Renal pelvis (tissue), 12 donors: ENCODE measurements at places on chromosomes 3 and 15. TPM values are rescaled to one million over a fixed set of nuclear protein-coding genes. Genes with fewer than 3 reads are reported as not detected.

PRSS50 gene
- 5.1 TPM for polyA plus RNA-seq

GOLGA6B gene
- not detected for polyA plus RNA-seq

SLC28A2 gene
- 0.46 TPM for polyA plus RNA-seq

SNTN gene
- not detected for polyA plus RNA-seq

PLSCR5 gene
- not detected for polyA plus RNA-seq

C2CD4A gene
- 0.30 TPM for polyA plus RNA-seq

VEPH1 gene
- polyA plus RNA-seq, result 58.5 TPM

DET1 gene
- polyA plus RNA-seq, result 17.8 TPM

- DNase-seq, result no peak
Measured at GRCh38 chr3:192229866-192230265, 497.5 kb downstream of the FGF12 start.

GRCh38 chr3:4523710-4524698 is 30.9 kb downstream of the ITPR1 start:
- DNase-seq, result no peak

DNA sequence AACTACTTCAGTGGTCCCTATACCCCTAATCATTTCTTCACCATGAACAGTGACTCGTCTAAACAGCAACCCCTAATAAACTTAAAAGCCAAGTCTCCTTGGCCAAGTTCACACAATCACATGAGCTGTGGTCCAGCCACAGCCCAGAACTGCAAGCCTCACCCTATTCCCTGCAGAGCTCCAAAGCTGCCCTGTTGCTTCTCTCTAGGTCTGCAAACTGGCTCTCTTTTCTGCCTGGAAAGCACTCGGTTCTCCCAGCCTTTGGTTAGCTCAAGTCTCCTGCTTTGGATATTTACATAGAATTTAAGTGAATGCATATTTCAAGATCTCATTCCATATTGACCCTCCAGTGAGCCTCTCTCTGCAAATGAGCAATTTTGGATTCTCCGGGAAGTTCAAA is 107.0 kb downstream of the TOP2B start:
- DNase-seq, result no peak

DNA sequence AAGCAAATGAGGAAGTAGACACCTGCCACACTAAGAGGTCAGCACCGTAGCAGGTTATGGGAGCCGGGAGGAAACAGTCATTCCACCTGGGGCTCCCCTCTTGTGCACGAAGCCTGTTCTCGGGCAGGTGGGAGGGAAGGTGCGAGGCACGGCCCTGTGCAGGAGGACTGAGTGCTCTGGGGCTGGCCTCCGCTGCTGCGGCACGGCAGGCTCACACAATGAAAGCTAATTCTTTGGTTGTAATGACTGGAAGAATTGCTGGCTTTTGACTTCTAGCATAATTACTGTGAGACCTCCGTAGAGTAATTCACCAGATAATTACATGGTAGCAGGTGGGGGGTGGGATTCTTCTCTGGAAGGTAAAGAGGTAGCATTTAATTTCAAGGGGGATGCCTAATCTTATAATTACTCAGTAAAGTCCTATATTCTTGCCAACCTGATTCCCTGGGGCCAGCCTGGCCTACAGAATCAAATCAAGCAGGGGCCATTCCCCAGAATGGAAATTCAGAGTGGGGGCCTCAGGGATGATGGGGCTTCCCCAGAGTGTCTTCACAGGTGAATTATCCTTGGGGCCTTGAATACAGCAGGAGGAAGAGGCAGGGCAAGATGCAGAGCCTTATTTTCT is 129.1 kb downstream of the TPRA1 start:
- DNase-seq, result no peak

GRCh38 chr3:185024406-185024805 is 128.5 kb downstream of the C3orf70 start:
- no peak for DNase-seq

- DNase-seq, result no peak
Measured at GRCh38 chr15:34749691-34750090, 5.1 kb downstream of the GJD2 start.

- DNase-seq, result no peak
Measured at GRCh38 chr3:134328147-134328591, 46.1 kb downstream of the AMOTL2 start.

GRCh38 chr3:62277986-62278385 is 95.4 kb downstream of the FEZF2 start:
- DNase-seq, result no peak

DNA sequence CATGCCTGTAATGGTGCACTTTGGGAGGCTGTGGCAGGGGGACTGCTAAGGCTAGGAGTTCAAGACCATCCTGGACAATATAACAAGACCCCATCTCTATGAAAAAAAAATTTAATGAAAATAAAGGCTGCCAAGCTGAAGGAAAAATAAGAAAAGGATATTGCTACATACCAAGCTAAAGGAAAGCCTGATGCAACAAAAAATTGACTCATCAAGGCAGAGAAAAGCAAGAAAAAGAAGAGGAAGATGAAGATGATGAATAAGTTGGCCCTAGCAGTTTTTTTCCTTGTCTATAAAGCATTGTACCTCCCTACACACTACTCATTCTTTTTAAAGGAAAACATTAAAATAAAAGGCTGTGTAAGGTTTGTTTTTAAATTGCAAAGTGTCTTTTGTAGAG is 441.9 kb upstream of the MDFIC2 start:
- no peak for DNase-seq

DNA sequence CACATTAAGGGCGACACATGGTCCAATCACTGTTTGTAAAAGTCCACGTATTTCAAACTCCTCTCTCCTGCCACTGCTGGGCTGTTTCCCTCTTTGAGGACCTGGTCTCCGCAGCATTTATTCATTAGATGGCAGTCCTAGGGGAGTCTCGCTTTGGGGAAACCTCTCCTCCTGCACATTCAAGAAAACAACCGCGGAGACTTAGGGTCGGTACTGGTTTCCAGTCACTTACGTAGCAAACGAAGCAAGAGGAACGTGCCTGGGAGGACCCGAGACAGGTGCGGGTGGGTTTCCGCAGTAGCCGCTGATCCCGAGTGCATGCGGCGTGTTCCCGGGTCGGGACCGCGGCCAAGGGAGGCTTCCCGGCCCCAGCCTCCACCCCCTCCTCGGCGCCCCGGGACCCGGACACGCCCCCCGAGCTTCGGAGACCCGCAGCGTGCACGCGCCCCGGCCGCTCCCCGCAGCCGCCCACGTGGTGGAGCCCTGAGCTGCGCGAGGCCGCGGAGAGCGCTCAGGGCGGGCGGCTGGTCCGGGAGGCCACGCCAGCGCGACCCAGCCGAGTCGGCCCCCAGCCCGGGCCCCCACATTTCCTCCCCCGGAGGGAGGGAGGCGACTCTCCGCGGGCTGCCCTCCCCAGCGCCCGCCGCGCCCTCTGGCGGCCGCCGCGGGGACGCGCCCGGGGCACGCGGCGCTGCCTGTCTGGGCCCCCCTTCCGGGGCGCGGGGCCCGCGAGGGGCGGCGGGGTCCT is 1.1 kb upstream of the IGF1R start:
- DNase-seq, result peak; percentile 76

GRCh38 chr15:86193716-86194380 is 114.2 kb downstream of the AGBL1 start:
- DNase-seq, result no peak

DNA sequence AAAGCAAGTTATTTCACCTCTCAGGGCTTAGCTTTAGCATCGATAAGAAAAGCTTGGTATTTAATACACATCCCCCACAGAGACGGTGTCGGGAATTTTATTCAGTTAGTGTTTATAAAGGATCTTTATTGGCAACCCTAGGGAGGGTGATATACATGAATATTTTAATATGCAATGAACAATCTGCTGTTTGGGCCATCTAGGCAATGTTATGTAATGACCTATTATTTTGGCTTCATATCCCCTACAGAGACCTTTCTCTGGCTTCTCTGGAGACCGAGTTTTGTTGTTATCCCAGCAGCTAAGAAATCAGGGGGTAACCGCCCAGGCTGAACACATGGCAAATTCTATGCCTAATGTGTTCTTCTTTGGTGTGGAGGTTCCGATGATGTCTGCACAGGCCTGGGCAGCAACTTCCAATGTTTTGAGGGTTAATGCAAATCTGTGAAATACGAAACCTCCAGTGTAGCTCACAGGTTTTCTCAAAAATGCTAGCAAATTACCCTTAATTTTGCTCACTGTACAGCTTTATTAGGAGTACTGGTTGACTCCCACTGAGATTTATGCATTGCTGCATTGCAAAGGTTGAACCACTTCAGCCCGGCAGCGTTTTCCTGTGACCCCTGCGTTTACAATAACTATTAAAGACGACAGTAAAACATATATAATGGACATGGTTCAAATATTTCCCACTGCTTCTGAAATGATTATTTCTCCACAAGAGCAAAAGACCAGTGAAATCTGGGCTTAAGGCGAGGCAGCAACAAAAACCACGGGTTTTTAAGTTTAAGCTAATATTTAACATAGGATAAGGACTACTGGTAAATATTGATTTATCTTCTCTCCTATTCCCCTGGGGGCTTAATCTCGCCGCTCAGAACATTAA is 298.3 kb upstream of the NR2E3 start:
- peak; percentile 73 for DNase-seq

DNA sequence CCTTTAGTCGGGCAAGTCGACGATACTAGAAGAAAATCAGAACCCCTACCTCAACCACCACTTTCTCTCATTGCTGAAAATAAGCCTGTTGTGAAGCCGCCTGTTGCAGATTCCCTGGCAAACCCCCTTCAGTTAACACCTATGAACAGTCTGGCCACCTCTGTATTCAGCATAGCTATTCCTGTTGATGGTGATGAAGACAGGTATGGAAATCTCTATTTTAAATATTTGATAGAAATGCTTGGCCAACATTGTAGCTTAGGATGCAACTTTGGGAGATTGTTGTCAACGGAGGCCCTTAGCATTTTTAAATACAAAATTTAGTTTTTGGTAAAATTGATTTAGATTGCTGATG is 3.0 kb downstream of the TSC22D2 start:
- DNase-seq, result no peak

GRCh38 chr15:57741089-57741488 is 34.6 kb downstream of the POLR2M start:
- DNase-seq, result no peak

DNA sequence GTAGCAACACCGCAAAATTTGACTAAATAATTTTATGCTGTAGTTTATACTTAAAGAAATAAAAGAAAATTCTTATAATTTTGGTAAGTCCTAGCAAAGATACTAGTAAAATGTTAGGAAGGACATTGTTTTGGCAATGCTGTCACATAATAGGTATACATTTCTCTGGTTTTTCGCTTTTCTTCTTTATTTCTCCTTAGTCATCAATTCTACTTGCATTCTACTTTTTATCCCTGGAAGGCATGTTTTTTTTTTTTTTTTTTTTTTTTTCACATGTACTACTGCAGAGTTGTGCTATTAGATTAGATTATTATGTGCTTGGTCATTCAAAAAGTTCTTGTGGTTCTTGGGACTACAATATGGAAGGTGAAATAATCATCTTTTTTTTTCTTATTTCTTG is 1421.2 kb downstream of the SI start:
- no peak for DNase-seq

GRCh38 chr15:63522225-63522578 is 17.8 kb downstream of the USP3 start:
- no peak for DNase-seq

DNA sequence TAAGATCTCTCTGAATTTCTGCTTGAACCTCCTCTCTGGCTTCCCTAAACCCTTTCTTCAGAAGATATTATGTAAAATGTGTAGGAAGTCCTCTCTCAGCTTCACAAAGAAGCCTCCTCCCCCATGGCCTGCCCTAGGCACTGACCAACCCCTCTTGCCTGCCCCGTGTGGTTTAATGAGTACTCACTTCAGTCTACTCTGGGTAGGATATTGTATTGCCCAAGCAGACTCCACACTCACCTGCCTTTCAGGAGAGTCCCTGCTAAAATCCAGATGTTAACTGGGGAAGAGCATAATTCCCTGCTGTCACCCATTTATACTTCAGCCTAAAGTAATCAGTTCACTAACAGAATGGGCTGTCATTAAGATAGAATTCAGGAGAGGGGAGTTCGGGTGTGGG is 2.6 kb upstream of the AGBL1 start:
- DNase-seq, result no peak

- DNase-seq, result no peak
Measured at GRCh38 chr3:4060064-4060463, 243.1 kb upstream of the SETMAR start.

DNA sequence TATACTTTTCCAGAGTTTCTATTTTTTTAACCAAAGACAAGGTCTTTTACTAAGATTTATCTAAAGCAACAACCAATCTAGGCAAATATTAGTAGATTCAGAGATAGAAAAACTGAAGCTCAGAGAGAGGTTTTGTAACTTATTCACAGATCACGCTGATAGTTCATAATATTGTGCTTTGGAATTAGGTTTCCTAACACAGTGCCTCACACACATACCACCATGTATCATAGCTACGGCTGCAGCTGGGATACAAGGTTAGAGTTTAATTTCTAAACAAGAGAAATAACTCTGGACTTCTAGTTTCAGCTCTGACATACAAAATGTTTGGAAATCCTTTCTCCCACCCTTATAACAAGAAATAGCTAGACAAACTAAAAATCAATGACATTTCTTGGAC is 565.7 kb downstream of the PYDC2 start:
- DNase-seq, result no peak

- DNase-seq, result no peak
Measured at GRCh38 chr15:84881520-84881830, 3.0 kb upstream of the SLC28A1 start.

DNA sequence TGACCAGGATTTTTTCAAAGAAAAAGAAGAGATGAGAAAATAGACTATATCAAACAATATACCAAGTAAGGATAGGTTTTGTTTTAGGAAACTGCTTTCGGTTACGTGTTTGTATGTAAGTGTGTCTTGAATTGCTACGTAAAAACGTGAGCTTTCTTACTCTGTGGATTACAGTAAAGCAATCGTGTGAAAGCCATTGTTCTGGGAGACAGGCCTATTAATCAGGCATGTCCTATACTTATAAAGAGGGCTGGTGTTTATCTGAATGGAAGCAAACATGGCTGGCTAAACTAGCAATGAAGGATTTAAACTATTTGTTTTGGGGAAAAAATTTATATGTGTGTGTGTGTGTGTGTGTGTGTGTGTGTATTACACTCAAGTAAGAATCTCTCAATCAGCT is 2.6 kb downstream of the EHHADH start:
- no peak for DNase-seq

DNA sequence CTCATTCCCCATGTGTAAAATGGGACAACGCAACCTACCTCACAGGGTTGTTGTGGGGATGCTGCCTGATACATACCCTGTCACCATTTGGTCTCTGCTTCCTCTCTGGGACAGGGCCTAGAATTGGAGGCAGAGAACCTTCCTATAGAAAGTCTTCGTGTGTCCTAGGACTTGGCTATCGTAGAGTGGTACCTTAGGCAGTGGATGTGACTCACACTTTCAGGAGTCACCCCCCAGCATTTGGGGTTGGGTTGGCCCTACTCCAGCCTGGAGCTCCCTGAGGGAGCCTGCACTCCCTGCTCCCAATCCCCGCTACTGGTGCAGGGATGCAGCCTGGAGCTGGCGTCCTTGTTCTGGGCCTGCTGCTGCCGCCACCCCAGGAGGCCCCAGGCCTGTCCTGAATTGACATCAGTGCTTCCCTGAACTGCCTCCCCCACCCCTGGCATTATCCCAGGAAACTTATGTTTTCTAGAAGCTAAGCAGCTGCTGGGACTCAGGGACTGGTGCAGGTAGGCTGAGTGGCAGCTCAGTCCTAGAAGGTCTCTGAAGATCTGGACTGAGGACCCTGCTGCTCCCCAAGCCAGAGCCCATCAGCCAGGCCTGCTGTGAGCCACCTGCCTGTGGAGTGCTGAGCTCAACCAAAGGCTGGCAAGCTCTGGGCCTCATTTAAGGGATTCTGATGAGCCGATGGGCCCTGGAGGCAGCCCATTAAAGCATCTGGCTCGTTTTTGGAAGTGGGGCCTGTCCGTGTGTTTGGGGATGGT is 9.9 kb downstream of the C15orf39 start:
- DNase-seq, result no peak
